Activated T-helper 1 cell treated with anti-CD3 and anti-CD28 coated beads, Interleukin-2, amount 50 U/mL, for 16 hours (primary cell): ENCODE measurements at places on chromosomes 16 and 17.

DNA sequence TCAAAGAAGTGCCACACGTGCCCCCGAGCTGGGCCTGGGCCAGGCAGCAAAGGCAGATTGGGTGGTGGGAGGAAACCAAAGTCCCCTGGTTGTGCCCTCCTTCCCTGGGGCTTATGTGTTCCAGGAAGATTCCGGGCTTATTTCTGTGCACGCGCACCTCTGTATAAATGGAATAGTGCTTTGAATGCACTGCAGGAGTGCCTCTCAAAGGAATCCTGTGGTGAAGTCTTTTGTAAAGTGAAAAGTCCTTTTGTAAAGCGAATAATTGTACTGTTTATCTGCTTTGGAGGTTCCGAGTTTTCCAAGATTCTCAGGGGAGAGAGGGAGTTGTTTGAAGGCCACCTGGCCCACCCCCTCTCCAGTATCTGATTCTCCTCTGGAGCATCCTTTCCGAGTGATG, 26.8 kb downstream of the C17orf75 start:
- DNase-seq, result no peak

DNA sequence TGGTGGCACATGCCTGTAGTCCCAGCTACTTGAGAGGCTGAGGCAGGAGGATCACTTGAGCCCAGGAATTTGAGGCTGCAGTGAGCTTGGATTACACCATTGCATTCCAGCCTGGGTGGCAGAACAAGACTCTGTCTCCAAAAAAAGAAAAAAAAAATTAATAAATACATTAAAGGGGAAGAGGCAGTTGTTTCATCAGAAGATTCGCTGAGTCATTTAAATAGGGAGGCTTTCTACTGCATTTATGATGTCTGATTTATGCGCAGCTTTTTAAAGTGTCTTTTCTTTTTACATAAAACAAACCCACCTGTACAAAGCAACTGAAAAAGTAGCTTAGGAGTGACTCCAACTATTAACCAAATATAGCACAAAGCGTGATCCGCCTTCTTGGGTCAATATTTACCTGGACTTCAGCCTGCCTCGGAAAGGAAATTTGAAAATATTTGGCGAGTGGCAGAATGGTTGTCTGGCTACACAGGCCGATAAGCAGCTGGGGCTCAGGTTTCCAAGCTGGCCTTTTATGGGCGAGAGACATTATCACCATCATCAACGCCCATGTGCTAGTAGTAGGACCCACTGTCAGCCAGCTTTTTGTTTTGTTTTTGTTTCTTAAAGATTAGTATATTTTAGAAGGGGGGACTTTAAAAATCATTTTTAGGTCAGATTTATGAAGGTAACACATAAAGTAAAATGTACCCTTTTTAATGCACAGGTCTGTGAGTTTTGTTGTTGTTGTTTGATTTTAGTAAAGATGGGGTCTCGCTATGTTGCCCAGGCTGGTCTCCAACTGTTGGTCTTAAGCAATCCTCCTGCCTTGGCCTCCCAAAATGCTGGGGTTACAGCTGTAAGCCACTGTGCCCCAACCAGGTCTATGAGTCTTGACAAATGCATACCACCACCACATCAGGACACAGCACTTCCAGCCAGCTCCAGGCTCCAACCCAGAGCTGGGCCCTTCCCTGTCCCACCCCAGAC, 42.5 kb upstream of the RASD1 start:
- DNase-seq, result no peak

DNA sequence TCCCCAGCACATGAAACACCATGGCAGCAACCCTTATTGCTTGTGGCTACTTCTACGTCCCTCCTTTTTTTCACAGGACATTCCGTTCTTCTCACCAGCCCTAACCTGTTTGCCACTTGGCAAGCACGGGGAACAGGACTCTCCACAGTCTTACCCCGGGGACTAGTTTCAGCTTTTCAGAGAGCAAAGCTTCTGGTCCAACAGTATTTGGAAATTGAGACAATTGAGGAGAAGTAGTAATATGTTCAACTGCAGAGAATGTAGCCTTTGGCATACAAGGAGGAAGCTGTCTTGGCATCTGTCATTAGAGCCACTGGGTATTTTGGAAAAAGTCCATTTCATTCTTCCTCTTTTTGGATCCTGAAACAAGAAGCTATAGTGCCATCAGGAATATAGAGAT, 65.7 kb downstream of the MAP2K6 start:
- no peak for DNase-seq

DNA sequence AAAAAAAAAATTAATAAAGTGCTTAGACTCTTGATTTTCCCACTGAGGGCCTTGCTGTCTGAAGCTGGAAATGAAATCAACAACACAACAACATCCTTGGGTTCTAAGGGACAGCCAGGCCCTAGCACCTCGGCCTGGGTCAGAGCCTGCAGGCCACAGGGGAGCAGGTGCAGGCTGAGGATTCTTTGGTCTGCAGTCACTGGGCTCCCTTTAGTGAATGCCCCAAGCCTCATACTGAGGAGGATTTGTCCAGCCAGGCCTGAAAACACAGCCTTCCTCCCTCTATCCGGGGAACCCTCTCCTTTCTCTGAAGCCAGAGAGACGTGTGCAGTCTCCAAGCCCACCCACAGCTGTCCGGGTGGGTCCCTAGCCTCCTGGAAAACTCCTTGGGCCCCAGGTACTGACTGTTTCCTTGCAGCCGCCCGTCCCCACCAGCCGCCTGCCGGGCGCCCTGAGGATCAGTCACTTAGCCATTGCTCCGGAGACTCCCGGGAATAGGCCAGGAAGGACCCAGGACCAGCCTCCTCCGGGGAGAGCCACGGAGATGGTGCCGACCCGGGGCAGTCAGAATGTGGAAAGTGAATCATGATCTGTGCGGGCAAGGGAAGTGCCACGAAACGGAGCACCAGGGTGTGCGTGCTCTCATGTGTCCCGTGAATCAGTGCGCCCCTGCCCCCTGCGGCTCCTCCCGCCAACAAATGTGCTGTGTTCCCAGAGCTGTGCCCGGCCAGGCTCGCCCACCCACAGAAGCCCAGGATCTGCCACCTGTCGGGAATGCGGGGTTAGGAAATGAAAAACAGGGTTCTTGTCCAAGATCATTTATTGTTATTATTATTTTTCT, 91.0 kb downstream of the RTN4RL1 start:
- DNase-seq, result no peak

GRCh38 chr17:77186141-77186604, 45.4 kb downstream of the SEC14L1 start:
- DNase-seq, result no peak

GRCh38 chr17:50658616-50659015, 23.9 kb downstream of the ABCC3 start:
- DNase-seq, result no peak

DNA sequence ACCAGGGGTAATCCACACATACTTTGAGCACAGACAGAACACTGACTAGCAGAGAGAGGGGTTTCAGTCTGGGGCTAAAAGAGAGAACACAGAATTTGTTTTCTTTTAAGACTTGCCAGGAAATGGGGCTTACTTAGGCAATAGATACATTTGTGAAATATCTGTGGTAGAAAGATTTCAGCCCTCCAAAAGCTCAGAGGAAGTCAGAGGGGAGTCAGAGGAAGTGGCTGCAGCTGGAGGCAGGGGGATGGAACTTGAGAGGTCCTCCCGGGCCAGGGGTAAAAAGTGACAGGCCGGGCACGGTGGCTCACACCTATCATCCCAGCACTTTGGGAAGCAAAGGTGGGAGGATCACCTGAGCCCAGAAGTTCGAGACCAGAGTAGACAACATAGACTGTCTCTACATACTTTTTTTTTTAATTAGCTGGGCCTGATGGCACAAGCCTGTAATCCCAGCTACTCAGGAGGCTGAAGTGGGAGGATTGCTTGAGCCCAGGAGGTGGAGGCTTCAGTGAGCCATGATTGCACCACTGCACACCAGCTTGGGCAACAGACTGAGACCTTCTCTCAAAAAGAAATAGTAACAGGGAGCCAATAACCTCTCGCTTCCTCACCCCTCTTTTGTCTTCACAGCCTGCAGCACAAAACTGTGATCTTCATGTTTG, 49.9 kb downstream of the NLRC5 start:
- DNase-seq, result no peak

GRCh38 chr17:64638552-64639203, 23.4 kb downstream of the SMURF2 start:
- DNase-seq, result no peak

GRCh38 chr17:30091121-30091670, 25.4 kb upstream of the NSRP1 start:
- no peak for DNase-seq

GRCh38 chr16:74734361-74735161, 33.9 kb upstream of the MLKL start:
- DNase-seq, result no peak

DNA sequence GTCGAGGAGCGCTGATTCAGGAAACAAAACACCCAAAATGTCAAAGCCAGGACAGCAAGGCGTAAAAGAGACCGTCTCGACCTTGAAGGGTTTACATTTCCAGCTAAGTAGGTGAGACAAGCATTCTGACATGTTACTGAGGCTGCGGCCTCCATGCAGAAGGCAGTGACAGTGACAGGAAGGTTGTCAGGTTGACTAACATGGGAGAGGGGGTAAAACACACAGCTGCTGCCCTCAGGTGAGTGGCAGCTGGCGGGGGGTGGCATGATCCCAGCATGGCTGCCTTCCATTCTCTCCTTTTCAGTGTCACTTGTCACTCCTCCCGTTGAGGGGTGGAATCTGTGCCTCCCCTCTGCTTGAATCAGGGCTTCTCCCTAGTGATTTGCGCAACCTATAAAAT, 31.9 kb upstream of the CRHR1 start:
- no peak for DNase-seq

GRCh38 chr16:29994600-29995323, 655 bp downstream of the HIRIP3 start:
- DNase-seq, result peak; percentile 54

- no peak for DNase-seq
These were observed 174.6 kb downstream of the PCTP start for GRCh38 chr17:55925440-55925839.

DNA sequence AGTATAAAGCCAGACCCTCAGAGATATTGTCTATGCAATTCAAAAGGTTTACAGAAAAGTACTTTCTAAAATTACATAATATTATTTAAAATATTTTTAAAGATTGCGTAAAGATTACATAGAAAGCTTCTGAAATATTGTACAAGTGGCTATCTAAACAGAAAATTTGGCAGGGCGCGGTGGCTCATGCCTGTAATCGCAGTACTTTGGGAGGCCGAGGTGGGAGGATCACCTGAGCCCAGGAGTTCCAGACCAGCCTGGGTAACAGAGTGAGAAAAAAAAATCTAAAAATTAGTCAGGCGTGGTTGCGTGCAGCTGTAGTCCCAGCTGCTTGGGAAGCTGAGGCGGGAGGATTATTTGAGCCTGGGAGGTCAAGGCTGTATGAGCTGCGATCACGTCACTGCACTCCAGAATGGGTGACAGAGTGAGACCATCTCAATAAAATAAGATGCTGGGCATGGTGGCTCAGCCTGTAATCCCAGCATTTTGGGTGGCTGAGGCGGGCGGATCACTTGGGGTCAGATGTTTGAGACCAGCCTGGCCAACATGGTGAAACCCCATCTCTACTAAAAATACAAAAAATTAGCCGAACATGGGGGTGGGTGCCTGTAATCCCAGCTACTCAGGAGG, 18.1 kb downstream of the UBN1 start:
- DNase-seq, result no peak

DNA sequence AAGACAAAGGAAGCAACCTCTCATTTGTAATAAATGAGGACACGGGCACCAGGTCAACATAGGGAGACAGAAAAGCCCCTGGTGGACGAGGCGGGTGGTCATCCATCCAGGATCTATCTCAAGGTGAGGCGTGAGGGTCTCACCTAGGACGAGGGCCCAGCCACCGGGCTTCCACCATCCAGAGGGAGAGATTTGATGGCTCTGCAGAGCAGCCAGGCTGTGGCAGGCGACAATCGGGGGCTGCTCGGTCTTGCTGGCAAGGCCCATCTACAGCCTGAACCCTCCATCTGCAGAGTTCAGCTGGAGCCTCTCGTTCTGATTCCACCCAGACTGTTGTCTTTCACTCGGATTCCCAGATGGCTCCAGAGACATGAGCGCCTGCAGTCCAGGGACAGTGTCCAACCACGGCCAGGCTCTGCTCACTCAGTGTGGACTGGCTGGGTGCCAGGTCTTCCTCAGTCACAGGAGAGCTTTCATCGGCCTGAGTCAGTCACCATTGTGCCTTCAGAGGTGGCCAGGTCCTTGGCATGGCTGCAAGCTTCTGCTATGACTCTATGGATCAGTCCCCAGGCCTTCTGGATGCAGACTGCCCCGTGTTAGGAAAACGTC, 5.9 kb downstream of the LITAFD start:
- DNase-seq, result no peak

- DNase-seq, result no peak
These were observed 85.1 kb downstream of the SLC39A11 start for GRCh38 chr17:73007407-73007806.

- no peak for DNase-seq
These were observed 32.2 kb upstream of the BRD7 start for GRCh38 chr16:50400967-50401348.

- DNase-seq, result no peak
These were observed 120.1 kb downstream of the CYLD start for GRCh38 chr16:50861970-50862411.

- no peak for DNase-seq
These were observed 643.5 kb downstream of the CDH11 start for GRCh38 chr16:64478252-64478906.

DNA sequence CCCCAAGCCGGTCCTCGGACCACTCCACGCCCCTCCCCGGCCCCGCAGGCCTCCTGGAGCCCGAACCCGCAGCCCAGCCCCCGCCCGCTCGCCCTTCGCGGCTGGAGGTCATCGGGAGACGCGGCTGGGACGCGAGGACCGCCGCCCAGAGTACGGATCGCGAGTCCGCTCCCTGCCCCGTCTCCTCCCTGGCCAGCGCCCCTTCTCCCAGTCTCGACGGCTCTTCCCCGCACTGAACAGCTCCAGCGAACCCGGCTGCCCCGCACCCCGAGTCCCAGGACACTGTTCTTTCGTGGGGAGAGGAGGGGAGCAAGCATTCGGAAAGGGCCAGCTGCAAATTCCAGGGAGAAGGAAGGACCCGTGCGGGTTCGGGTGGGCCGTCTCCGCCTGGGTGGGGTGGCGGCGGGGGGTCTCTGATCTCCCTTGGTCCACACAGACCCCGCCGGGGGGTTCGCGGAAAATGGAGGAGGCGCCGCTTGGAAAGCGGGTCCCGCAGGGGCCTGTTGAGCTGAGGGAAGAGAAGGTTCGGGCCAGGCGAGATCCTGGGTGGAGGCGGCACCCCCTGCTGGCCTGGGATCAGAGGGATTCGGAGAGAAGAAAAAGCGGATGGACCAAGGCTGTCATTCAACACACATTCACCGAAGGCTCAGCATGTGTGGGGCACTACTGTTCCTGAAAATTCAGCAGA, 632 bp upstream of the RTN4RL1 start:
- DNase-seq, result no peak

- DNase-seq, result peak; percentile 22
These were observed 832 bp upstream of the SRRM2 start for GRCh38 chr16:2751577-2752034.
